GM23338 (cell line): ENCODE measurements at places on chromosomes 11 and 22.

DNA sequence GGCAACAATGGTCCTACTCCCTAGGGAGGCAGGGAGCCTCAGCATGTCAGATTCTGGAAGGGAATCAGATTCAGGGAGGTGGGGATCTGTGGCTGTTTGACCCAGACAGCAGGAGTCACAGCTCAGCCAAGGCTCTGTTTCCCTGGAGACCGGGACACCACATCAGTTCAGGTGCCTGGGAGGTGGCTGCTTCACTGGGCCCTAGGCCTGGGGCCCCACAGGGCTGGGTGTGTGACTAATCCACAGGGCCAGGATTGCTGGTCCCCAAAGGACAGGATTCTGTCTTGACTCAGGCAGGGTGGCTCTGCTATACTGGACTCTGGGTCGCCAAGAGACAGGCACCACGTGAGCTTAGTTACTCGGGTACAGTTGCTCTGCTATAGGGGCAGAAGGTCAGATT is 3.5 kb upstream of the OR5AN1 start:
- no peak for DNase-seq

GRCh38 chr11:10019906-10020682 is 273.9 kb downstream of the SBF2 start:
- DNase-seq: peak; percentile 11

- no peak for DNase-seq
Measured at GRCh38 chr11:28981381-28981780, 873.2 kb downstream of the METTL15 start.

GRCh38 chr22:39947220-39948216 is 12.7 kb upstream of the TMA7B start:
- no peak for DNase-seq

DNA sequence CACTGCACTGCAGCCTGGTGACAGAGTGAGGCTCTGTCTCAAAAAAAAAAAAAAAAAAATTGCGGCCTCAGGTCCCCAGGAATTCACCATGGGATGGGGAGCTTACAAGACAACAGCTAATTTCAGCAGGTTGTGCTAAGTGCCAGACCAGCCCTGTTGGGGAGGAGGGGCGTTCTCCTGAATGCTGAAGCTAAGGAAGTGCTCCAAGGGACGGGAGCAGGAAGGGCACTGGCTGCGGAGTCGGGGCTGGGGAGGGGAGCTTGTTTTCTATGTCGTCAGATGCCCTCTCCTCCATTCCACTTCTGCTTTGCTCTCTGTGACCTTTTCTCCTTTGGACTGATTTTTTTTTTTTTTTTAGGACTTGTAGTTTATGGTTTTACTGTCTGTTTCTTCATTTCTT is 4.5 kb downstream of the ADAMTS15 start:
- peak; percentile 48 for DNase-seq

DNA sequence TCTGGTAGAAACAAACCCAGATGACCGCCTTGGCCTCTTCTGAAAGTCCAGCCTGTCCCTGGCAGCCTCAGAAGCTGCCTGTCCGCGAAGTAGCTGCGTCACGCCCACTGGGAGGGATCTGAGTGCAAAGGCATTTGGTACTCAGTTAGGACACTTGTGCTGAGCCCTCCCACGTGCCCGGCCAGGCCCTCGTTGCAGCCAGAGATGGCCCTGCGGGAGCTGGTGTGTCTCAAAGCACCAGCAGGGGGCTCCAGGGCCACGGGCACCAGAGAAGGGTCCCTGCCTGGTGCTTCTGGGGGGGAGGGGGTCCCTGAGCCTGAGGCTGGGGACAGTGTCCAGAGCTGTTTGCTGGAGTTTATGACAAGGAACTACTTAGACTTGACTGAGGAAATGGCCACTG is 5.8 kb downstream of the SELENOO start:
- DNase-seq: peak; percentile 88

GRCh38 chr11:109350091-109350490 is 71.9 kb upstream of the C11orf87 start:
- no peak for DNase-seq

GRCh38 chr11:11843211-11843621 is 1.4 kb downstream of the USP47 start:
- DNase-seq: no peak

- no peak for DNase-seq
Measured at GRCh38 chr11:107526197-107526596, 39.3 kb downstream of the ALKBH8 start.

GRCh38 chr11:120221115-120221752 is 10.4 kb downstream of the OAF start:
- no peak for DNase-seq

- no peak for DNase-seq
Measured at GRCh38 chr22:47366026-47366767, 603.7 kb downstream of the TBC1D22A start.

DNA sequence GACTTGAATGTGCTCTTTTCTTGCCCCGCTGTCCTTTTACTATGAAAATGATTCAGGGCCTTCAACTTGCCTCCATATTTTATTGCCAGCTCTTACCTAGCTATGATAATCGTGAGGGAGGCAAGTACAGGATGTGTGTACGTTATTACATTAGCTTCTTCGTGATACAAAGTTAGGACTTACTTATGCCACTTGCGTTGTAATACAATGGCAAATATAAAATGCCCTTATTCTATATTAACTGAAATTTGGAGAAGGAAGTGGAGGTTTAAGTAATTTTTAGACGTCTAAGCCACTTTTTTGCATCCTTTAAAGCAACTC is 10.8 kb upstream of the CCT8L2 start:
- no peak for DNase-seq

DNA sequence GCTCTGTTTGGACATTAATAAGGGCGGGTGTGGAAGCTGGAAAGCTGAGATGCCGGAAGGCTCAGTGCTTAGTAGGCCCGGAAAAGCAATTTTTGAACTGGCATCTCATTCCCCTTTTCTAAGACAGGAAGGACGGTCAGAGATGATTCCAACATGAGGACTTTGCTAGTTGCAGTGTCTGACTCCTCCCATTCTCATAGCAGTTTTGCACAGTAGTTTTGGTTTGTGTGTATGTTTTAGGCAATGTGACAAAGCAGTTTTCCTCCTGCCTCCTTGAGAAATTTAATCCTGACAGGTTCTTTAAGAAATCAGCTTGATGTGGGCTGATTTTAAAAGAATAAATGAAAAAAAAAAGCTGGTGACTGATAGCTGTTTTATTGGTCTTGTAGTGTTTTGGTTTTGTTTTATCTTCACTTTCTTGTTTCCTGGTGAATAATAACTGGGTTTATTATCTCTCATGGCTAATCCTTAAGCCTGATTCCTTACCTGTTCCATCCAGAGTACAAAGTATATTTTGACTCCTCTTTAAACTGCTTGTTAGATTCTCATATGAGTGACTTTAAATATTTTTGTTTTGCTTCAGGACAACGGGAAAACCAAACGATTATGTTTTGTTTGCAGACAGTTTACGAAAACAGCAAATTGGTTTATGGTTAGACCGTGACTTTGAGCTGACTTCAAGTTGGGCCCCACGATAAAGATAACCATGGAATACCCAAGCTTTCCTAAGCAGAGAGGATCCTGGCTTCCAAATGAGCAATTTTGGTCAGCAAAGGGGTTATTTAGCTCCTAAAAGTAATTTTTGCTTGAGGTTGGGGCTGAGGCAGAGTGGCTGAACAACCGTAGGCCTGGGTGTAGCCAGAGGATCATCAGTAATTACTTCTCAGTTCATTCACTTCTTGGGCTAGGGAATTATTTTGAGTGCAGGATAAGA is 3.4 kb downstream of the PTPRJ start:
- DNase-seq: no peak

DNA sequence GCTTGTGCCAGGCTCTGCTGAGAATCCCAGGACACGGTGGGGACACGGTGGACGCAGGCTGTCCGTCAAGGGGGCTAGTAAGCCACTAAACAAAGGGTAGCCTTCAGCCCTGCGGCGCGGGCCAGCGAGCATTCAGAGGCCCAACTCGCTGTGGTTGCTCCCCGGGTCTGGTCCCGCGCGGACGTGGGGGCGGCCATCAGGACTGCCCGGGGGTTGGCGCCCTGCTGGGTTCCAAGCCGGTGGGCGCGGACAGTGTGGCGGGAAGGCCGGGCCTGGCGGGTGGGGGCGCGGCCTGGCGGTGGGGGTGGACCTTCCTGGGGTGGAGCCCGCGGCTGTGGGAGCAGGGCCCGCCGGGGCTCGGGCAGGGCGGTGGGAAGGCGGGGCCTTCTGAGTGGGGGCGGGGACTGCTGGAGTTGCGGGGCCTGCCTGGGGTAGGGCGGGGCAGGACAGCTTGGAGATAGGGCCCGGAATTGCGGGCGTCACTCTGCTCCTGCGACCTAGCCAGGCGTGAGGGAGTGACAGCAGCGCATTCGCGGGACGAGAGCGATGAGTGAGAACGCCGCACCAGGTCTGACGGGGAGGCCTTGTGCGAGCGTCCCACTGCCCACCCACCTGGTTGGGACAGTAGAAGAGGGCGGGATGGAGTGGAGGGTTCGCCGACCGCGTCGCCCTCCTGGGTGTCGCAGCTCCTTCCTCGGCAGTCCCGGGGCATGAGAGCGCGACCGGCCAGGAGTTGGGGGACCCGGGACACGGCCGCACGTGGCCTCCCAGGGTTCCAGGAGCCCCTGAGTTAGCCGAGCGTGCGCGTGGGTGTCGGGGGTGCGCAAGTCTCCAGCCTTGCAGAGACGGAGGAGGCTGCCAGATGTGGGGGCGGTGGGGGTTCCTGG is at the start of gene SERHL2:
SERHL2 (plus strand) TSS at position 482 of the 887 bp plus-strand sequence; CDS start at position 547, 65 bp downstream.
- DNase-seq: peak; percentile 97

DNA sequence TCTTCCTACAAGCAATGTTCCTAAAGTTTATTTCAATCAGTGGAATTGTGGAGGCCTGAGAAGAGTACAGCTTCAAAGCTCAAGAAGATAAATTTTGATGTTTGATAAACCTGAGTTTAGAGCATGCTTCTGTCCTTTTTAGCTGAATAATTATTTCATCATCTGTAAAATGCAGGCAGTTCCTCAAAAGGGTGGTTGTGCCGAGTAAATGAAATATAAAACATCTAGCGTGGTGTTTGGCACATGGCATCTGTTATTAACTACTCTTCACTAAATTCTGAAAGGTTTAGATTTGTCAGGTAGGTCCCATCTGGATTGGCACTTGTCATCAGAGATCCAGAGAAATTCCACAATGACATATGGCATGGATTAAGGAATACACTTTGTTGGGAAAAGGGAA is 155.1 kb downstream of the DDX10 start:
- no peak for DNase-seq

GRCh38 chr11:118911880-118912741 is 13.6 kb downstream of the BCL9L start:
- peak; percentile 99 for DNase-seq

DNA sequence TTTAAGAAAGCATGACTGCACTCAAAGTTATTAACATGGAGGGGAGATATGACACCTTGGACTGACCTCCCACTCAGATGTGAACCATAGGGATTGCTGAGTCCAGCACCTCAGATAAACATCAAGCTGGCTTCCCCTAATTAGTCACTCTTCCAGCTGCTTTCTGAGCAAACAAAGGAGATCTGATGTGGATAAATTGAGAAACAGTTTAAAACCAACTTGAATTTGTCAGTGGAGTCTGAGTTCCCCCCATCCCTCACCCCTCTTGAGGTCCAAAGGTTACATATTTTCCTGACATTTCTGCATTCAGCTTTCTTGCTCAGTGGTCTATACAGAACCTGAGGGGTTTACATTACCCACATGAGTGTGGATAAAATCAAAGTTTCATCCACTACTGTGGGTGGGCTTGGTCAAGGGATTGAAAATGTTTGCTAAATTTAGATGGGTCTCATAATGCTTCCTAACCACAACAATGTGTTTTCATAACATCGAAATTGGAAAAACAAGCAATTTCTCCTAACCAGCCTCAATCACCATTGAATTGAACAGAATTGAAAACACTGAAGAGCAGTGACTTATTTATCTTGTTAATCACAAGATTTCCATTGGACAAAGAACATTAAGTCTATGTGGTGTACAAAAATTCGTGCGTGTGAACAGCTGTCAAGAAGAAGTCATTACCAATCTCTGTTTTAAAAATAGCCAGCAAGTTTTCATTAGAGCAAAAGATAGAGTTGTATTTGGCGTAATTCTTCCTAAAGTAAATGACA is 292.3 kb downstream of the METTL15 start:
- no peak for DNase-seq

GRCh38 chr11:43708776-43709175 is 28.2 kb downstream of the HSD17B12 start:
- peak; percentile 27 for DNase-seq

GRCh38 chr22:41410311-41410751 is 28.6 kb downstream of the TEF start:
- no peak for DNase-seq

- no peak for DNase-seq
Measured at GRCh38 chr11:65834202-65834601, 439 bp downstream of the SNX32 start.

DNA sequence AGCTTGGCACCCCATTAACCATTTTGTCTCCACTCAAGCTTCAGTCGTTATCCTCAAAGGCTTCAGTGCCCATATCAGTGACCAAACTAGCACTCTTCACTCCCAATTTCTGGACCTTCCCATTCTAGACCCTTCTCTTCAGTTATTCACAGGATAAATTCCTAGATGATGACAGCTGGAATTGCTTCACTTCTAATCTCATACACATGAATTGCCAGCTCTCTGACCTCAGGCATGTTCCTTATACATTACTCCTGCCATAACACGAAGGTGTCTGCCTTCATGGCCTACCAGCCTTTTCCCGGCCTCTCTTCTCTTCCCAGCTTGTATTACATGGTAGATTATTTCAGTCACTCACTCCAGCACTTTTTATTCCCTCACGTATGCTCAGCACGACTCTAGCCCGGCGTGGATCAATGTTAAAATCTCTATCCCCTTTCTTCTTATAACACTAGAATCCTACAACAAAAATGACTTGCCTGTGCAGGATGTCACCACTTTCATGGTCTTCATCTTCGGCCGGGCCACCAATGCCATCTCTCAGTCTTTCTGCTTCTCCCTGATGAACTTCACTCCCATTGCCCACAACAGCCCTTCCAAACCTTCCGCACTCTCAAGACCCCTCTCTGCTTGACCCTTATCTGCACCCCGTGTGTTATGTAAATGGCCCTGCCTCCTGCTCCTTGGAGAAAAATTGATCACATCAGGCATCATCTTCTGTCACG is 36.9 kb downstream of the EIF3F start:
- DNase-seq: no peak

- DNase-seq: no peak
Measured at GRCh38 chr11:96967616-96968015, 577.8 kb downstream of the JRKL start.

- DNase-seq: no peak
Measured at GRCh38 chr11:75745807-75746206, 22.8 kb upstream of the DGAT2 start.

DNA sequence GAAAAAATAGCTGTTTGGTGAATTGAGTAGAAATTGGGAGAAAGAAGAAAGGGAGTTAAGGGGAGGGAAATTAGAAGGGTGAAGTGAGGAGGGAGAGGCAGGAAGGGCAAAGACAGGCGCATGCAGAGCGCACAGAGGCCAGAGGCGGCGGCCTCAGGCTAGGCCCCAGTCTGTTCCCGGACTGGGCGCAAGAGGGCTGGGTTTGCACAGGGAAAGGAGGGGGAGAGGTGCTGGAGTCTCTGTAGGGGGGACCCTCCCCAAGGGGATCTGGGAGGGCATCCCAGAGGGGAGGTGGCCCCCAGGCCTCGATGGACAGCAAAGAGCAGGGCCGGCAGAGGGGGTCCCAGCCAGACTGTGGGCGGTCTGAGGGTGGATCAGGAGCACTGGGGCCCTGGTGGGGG is 1.3 kb upstream of the FLRT1 start:
- DNase-seq: peak; percentile 81

GRCh38 chr22:48523091-48523490 is 1304.6 kb downstream of the BRD1 start:
- no peak for DNase-seq

- no peak for DNase-seq
Measured at GRCh38 chr22:44205516-44206329, 25.0 kb downstream of the PARVG start.

GRCh38 chr11:106208760-106209159 is 131.3 kb downstream of the AASDHPPT start:
- no peak for DNase-seq
